ENCODE measurements at places on chromosomes 7 and 10. TPM values are rescaled to one million over a fixed set of nuclear protein-coding genes. Genes with fewer than 3 reads are reported as not detected.

TWNK gene
- 9.0 TPM for total RNA-seq

- H3K4me1 ChIP-seq = peaks cover 22% of the 10 kb centered on the region
- H3K27me3 ChIP-seq = peaks cover 21% of the 10 kb centered on the region
- no peak overlapping the region for H3K27ac ChIP-seq
- H3K36me3 ChIP-seq = peaks cover 71% of the 10 kb centered on the region
Measured at GRCh38 chr7:100574362-100575205, 884 bp upstream of the SAP25 start.

- DNase-seq = peak; percentile 89
- H3K27ac ChIP-seq = peak overlapping the region; percentile 85
- peaks cover 39% of the 10 kb centered on the region for H3K4me1 ChIP-seq
Measured at GRCh38 chr10:133378251-133379096, 588 bp upstream of the PAOX start.

FRMPD2 gene
- total RNA-seq = under 0.01 TPM

- no peak overlapping the region for H3K27ac ChIP-seq
- peaks cover 27% of the 10 kb centered on the region for H3K27me3 ChIP-seq
- H3K36me3 ChIP-seq = no peaks in the 10 kb centered on the region
- no peak overlapping the region for H3K4me3 ChIP-seq
- H3K4me1 ChIP-seq = no peaks in the 10 kb centered on the region
Measured at GRCh38 chr10:127740596-127740995, 3.6 kb downstream of the FOXI2 start.

DNA sequence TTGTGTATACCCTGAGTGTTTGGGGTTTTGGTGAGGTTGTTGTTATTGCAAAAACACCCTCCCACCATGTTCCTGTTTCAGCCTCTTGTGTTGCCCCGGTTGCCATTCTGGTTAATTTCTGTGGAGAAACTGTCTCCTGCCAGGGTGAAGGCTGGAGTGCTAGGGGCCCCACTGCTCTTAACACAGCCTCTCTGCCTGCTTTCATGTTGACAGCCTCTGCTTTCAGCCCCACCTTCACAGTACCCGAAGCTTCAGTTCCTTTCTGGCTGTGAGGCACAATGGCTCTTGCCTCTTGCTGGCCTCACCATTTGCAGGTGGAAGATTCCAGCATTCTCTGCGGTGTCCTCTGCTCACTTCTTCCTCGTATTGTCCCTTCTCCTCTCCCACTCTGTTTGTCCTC is 19.2 kb downstream of the SLC18A2 start:
- no peak for DNase-seq
- no peaks in the 10 kb centered on the region for H3K36me3 ChIP-seq
- H3K27me3 ChIP-seq = no peaks in the 10 kb centered on the region

DNA sequence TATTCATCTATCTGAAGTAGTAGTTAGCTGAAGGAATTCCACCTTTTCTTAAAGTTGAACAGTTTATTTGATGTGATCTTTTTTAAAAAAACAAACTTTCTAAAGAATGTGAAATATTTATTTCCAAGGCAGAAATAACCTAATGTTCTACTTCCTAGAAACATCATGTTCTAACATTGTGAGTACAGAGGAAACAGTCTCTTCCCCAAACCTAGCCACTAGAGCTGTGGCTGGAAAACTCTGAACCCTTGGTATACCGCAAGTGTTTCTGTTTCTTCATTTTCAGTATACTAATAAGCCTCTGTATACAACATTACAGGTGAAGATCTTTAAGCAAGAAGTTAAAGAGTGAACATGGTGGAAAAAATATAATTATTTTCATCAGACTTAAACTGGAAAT is 35.1 kb downstream of the NOC3L start:
- no peak for DNase-seq
- peaks cover 10% of the 10 kb centered on the region for H3K36me3 ChIP-seq
- H3K27me3 ChIP-seq = no peaks in the 10 kb centered on the region
- H3K27ac ChIP-seq = peak overlapping the region; percentile 31
- no peak overlapping the region for H3K4me3 ChIP-seq

GRB10 gene
- total RNA-seq = 68.8 TPM

- peaks cover 23% of the 10 kb centered on the region for H3K4me1 ChIP-seq
- H3K27ac ChIP-seq = no peak overlapping the region
- no peaks in the 10 kb centered on the region for H3K27me3 ChIP-seq
- H3K36me3 ChIP-seq = peaks cover 11% of the 10 kb centered on the region
Measured at GRCh38 chr7:36286226-36286625, 103.4 kb upstream of the ANLN start.

DNA sequence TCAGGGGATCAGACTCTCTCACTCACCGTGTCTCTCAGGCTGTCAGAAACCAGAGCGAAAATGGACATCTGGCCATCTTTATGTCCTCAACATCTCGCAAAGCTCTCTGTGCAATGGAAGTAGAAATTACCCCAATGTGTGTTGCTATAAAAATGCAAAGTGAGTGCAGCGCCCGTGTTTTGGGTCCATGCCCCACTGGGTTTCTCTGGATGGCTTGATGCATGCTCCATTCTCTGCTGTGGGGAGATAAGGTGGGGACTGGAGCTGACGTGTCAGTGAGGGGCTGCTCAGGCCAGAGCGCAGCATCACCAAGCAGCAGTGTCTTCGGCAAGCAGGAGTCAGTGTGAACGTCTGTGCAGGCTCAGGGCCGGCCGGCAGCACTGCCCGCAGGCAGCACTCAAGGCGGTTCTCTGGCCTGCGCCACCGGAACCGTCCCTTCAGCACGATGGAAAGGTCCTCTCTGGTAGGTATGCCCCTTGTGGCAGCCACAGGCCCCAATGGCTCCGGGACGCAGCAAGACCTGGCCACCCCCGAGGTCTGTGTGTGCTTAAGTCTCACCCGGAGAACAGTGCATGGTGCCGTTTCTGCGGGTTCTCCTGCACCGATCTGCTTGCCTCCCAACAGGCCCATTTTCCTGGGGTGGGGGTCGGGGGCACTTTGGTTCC is 30.2 kb downstream of the WDR86 start:
- H3K27me3 ChIP-seq = no peaks in the 10 kb centered on the region
- no peak overlapping the region for H3K27ac ChIP-seq
- peaks cover 44% of the 10 kb centered on the region for H3K36me3 ChIP-seq
- no peak for DNase-seq
- peaks cover 18% of the 10 kb centered on the region for H3K4me1 ChIP-seq

DNA sequence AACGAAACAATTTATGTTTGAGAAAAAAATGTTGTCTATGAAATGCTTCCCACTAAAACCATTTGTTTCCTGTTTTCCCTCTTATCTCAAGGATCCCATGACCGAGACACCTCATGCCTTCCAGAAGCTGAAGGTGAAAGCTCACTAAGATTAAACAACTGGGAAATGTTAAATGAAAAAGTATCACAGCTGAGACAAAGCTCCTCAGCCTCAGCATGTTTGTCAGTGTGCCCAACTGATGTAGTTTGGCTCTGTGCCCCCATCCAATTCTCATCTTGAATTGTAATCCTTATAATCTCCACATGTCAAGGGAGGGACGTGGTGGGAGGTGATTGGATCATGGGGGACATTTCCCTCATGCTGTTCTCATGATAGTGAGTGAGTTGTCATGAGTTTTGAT is 327.3 kb downstream of the HTR7 start:
- H3K36me3 ChIP-seq = no peaks in the 10 kb centered on the region
- H3K27ac ChIP-seq = no peak overlapping the region
- no peaks in the 10 kb centered on the region for H3K4me1 ChIP-seq

- no peak overlapping the region for H3K4me3 ChIP-seq
- no peak for DNase-seq
- no peaks in the 10 kb centered on the region for H3K4me1 ChIP-seq
- H3K27ac ChIP-seq = no peak overlapping the region
- no peaks in the 10 kb centered on the region for H3K27me3 ChIP-seq
Measured at GRCh38 chr10:105413997-105414396, 772.9 kb downstream of the SORCS3 start.

GRCh38 chr10:15763006-15763405 is 43.3 kb upstream of the ITGA8 start:
- H3K36me3 ChIP-seq = no peaks in the 10 kb centered on the region
- no peaks in the 10 kb centered on the region for H3K27me3 ChIP-seq

DNA sequence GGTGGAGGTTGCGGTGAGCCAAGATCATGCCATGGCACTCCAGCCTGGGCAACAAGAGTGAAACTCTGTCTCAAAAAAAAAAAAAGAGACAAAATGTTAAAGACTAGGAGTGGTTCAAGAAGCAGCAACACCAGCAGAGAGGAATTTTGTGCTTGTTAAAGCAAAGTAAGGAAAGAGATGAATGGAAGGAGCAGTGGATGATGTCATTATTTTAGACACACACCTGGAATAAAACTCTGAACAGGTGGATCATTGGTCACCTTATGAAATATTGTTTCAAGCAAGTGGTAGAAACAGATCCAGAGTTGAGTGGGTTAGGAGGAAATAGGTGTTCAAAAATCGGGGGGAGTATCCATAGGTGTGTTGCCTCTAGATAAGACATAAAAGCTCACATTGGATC is 129.7 kb upstream of the FRMD4A start:
- H3K36me3 ChIP-seq = no peaks in the 10 kb centered on the region
- no peaks in the 10 kb centered on the region for H3K4me1 ChIP-seq
- H3K27me3 ChIP-seq = no peaks in the 10 kb centered on the region
- no peak overlapping the region for H3K27ac ChIP-seq
- no peak for DNase-seq

GRCh38 chr7:129108581-129108980 is 35.9 kb upstream of the TSPAN33 start:
- H3K36me3 ChIP-seq = no peaks in the 10 kb centered on the region
- DNase-seq = no peak
- H3K27ac ChIP-seq = no peak overlapping the region
- no peaks in the 10 kb centered on the region for H3K27me3 ChIP-seq

PILRA gene
- 10.0 TPM for total RNA-seq

- H3K36me3 ChIP-seq = peaks cover 24% of the 10 kb centered on the region
- no peak overlapping the region for H3K4me3 ChIP-seq
- no peaks in the 10 kb centered on the region for H3K4me1 ChIP-seq
- no peaks in the 10 kb centered on the region for H3K27me3 ChIP-seq
- no peak for DNase-seq
Measured at GRCh38 chr7:157538735-157539134, 201.9 kb downstream of the DNAJB6 start.

DNA sequence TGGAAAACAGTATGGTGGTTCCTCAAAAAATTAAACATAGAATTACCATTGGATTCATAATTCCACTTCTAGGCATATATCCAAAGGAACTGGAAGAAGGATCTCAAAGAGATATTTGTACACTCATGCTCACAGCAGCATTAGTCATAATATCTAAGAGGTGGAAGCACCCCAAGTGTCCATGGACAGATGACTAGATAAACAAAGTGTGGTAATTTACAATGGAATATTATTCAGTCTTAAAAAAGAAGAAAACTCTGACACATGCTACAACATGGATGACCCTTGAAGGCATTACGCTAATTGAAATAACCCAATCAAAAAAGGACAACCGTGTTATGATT is 594.2 kb downstream of the KCNMA1 start:
- no peaks in the 10 kb centered on the region for H3K4me1 ChIP-seq
- no peaks in the 10 kb centered on the region for H3K27me3 ChIP-seq
- no peak for DNase-seq
- H3K4me3 ChIP-seq = no peak overlapping the region

PON1 gene
- total RNA-seq = not detected

SUN1 gene
- total RNA-seq = 103 TPM

DNA sequence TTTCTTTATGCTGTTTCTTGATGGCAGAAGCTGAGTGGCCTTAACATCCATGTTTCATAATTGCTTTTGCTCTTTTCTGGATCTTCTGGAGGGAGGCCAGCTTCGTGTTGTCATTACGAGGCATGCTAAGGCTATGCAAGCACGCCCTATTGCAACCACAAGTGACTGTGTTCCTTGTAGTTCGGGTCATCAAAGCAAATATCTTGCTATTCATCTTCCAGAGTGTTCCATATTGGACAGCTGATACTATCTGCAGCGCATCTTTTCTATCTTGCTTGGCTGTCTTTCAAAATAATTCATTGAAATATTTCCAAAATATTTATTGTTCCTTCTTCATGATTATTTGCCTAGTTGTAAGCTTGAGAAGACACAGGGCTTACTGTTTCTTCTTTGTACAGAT is 5.0 kb downstream of the EPHB6 start:
- H3K4me3 ChIP-seq = no peak overlapping the region
- no peaks in the 10 kb centered on the region for H3K27me3 ChIP-seq
- H3K36me3 ChIP-seq = peaks cover 4% of the 10 kb centered on the region
- H3K27ac ChIP-seq = no peak overlapping the region
- H3K4me1 ChIP-seq = peaks cover 40% of the 10 kb centered on the region

DNA sequence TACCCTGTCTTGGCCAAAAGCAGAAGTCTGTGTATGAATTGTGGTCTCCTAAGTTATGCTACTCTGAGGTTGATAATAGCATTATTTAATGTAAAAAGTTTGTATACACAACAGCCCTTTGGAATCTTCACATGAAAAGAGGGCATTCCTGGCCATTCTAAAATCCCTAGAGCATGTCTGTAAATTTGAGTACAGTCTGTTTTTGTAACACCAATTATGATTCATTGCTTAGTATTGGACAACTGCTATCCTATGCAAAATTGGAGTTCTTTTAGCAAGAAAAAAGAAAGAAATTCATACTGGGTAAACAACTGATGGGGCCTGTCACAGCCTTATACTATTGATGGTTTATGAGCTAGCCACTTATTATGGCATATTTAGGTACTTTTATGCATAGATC is 10.2 kb downstream of the CUTC start:
- peaks cover 100% of the 10 kb centered on the region for H3K36me3 ChIP-seq
- no peak overlapping the region for H3K27ac ChIP-seq
- DNase-seq = no peak
- no peaks in the 10 kb centered on the region for H3K27me3 ChIP-seq
- H3K4me1 ChIP-seq = no peaks in the 10 kb centered on the region

ABLIM1 gene
- 28.1 TPM for total RNA-seq

DNA sequence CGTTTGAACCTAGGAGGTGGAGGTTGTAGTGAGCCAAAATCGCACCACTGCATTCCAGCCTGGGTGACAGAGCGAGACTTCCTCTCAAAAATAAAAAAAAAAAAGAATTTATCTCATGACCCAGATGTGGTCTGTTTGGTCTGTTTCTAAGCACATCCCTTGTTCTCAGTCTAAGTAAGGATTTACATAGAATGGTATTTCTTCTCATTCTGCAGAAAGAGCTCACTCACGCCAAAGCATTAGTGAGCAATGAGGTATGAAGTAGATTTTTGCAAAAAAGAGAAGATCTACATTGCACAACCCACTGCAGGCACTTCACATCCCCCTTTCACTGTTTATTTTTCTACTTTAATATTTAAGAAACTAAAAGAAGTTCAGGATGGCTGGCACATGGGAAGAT is 76.5 kb upstream of the FGL2 start:
- DNase-seq = no peak
- H3K27ac ChIP-seq = no peak overlapping the region
- no peaks in the 10 kb centered on the region for H3K27me3 ChIP-seq

- DNase-seq = no peak
- peaks cover 3% of the 10 kb centered on the region for H3K27me3 ChIP-seq
- no peak overlapping the region for H3K4me3 ChIP-seq
- no peaks in the 10 kb centered on the region for H3K36me3 ChIP-seq
- H3K27ac ChIP-seq = no peak overlapping the region
- H3K4me1 ChIP-seq = no peaks in the 10 kb centered on the region
Measured at GRCh38 chr10:131812736-131813604, 87.8 kb upstream of the PPP2R2D start.

GRCh38 chr7:135151533-135151932 is 3.7 kb downstream of the TMEM140 start:
- peaks cover 53% of the 10 kb centered on the region for H3K4me1 ChIP-seq
- DNase-seq = no peak
- H3K27me3 ChIP-seq = no peaks in the 10 kb centered on the region

All from stomach (tissue), 19 donors.